ENCODE measurements at places on chromosomes 7 and 10.

- DNase-seq, result no peak
These were observed 192.0 kb downstream of the ADAM12 start for GRCh38 chr10:126196281-126196680.

DNA sequence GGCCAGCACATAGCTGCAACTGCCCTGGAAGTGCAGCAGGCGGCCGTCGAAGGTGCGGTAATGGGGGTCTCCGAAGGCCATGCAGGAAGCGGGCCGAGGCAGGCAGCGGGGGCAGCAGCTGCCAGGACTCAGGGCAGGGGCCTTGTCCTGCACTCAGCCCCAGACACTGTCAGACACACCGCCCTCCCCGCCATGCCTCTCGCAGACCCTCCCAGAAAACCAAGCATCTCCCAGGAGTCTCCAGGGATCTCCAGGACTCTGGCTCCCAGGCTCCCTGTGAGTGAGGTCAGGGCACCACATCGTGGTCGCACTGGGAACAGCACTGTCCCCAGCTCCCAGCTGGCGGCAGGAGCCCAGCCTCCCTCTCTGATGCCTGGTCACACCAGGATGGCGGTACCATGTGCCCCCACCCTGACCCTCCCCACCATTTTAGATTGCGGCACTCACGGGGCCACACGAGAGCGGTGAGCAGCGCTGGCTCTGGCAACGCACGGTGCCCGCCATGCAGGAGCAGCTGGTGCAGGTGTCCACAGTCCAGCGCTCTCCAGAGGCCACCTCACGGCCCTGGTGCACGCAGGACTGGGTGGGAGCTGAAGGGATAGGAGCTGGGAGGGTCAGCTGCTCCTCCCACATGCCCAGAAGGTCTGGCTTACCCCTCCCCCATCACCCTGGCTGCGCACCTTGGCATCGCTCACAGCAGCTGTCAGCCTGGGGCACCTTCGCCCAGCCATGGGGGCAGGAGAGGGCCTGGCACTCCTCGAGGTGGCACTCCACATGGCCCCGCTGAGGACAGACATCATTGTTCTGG is 17.5 kb downstream of the ATP6V1F start:
- peak; percentile 54 for DNase-seq

- no peak for DNase-seq
These were observed 20.3 kb upstream of the GNA12 start for GRCh38 chr7:2864204-2864985.

DNA sequence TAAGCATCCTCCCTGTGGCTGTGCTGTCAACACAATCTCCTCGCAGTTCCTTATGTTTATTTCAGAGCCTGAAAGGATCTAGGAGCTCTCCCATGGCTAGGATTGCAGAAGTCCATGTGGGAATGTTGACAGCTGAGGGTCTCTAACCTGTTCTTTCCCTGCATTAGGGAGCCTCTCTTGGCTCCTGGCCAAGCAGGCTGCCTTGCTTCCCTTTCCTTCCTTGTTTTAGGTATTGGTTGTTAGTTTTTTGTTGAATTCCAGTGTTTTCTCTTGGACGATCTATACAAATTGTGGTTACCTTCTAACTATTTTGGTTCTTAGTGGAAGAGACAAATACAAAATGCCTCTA is 171.8 kb downstream of the MLLT10 start:
- DNase-seq, result no peak

DNA sequence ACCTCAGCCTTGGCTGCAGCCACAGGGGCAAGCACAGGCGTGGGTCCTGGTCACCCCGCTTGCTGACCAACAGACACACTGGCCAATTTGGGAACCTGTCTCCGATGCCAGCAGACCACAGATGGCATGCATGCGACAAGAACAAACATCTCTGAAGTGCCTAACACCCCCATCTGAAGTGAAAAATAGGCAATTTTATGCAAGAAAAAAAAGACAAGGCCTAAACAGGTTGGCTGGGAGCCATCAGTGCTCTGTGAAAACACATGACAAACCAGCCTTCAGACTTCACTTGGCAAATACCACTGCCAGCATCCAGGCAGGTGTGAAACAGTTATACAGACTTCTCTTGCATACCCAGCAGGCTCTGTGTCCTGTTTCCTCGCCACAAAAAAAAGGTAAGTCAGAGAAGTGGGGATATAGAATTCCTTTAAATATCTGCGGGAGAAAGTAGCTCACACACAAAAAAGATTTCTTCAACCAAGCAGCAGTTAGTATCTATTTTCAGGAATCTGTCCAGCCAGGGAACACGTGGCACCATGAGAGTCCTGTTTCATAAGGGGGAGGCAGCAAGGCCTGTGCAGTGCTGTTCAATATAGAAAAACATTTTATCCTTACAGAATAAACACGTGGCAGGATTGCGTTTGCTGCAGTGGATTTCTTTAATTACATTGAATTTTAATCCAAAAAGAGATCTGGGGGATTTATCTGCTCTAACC is 293.4 kb upstream of the MKLN1 start:
- no peak for DNase-seq

- DNase-seq, result no peak
These were observed 239.4 kb downstream of the TNS3 start for GRCh38 chr7:47342296-47343060.

- no peak for DNase-seq
These were observed 1.1 kb downstream of the DENND11 start for GRCh38 chr7:141700848-141701371.

- peak; percentile 38 for DNase-seq
These were observed 16.2 kb downstream of the PKD1L1 start for GRCh38 chr7:47932016-47932415.

GRCh38 chr7:29485339-29486190 is 78.1 kb upstream of the PRR15 start:
- DNase-seq, result no peak

- DNase-seq, result peak; percentile 5
These were observed 152.6 kb upstream of the FZD8 start for GRCh38 chr10:35794703-35795102.

DNA sequence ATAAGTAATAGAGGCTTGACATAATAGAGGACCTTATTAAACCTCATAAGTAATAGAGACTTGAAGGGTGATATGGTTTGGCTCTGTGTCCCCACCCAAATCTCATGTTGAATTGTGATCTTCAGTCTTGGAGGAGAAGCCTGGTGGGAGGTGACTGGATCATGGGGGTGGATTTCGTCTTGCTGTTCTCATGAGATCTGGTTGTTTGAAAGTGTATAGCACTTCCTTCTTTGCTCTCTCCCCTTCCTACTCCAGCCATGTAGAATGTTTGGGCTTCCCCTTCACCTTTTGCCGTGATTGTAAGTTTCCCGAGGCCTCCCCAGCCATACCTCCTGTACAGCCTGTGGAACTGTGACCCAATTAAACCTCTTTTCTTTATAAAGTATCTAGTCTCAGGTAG is 8.6 kb downstream of the KIFBP start:
- DNase-seq, result no peak

DNA sequence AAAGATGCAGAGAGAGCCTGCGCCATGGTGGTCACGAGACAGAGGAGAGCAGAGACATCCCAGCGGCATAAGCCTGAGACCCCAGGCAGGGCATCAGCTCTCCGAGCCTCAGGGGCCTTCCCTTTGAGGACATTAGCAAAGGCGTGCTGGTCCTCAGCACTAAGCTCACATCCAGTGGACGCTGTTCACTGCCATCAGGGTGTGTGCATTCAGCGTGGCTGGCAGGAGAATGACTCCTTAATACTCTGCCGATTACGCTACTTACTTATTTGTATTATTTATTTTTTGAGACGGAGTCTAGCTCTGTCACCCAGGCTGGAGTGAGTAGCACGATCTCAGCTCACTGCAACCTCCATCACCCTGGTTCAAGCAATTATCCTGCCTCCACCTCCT is 290.2 kb downstream of the KLF6 start:
- no peak for DNase-seq

GRCh38 chr7:123819001-123819400 is 26.0 kb upstream of the HYAL4 start:
- no peak for DNase-seq

GRCh38 chr10:86940677-86941076 is 16.7 kb downstream of the MMRN2 start:
- no peak for DNase-seq

GRCh38 chr7:135215698-135216097 is 4.4 kb upstream of the WDR91 start:
- no peak for DNase-seq

GRCh38 chr7:123537026-123537642 is 2.7 kb upstream of the IQUB start:
- peak; percentile 6 for DNase-seq

GRCh38 chr10:12808014-12808613 is 193.4 kb downstream of the CCDC3 start:
- no peak for DNase-seq

DNA sequence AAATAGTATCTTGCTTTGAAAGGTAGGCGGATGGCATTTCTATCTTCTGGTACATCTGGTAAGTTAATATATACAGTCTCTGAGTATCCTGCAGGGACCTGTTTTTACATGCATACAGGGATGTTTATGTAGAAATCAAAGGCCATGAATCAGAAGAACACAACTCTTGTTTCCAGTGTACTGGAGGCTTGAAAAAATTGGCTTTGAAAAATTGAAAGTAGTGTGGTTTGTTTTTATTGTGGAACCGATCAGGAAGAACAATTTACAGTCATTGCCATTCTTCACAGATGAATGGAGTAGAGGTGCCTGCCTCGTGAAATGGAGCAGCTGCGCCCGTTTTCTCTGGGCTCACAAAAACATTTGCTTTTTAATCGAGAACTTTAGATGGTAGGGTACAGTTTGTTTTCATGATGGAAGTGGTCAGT is 54.0 kb upstream of the RPA3 start:
- DNase-seq, result no peak

- no peak for DNase-seq
These were observed 102.7 kb upstream of the TNRC18 start for GRCh38 chr7:5526100-5526905.

- DNase-seq, result peak; percentile 16
These were observed 237.8 kb downstream of the SEMA3E start for GRCh38 chr7:83410989-83411591.

DNA sequence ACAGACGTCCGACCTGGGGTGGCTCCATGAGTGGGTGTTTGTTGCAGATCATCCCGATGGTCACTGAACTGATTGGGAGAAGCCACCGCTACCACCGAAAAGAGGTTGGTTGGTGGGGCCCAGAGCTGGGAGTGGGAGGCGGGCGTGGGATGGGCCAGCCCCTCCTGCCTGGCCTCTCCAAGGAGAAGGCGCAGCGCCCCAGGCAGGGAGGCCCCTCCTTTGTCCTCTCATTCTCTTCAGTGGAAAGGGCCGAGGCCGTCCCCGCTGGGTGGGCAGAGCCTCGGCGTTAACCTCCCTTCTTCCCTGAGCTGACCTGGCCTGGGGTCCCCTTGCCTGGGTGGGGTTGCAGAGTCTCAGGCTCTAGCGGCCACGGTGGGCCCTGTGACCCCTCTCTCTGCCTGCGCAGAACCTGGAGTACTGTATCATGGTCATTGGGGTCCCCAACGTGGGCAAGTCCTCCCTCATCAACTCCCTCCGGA is 5.2 kb downstream of the MTG1 start:
- no peak for DNase-seq

DNA sequence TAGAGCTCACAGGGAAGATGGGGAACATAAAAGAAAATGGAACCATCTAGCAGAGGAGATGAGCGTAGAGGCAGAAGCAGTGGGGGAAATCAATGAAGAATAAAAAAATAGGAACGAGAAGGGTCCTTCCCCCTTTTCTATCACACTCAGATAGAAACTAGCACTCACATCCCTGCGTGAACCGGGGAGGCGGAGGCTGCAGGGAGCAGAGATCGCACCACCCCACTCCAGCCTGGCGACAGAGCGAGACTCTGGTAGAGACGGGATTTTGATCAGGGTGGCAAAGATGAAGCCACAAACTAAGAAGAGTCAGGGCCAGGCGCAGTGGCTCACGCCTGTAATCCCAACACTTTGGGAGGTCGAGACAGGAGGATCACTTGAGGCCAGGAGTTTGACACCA is 64.7 kb upstream of the ECHDC3 start:
- no peak for DNase-seq

- DNase-seq, result peak; percentile 69
These were observed 71.2 kb upstream of the FOXK1 start for GRCh38 chr7:4610768-4611467.

- DNase-seq, result peak; percentile 63
These were observed 50.8 kb upstream of the IFRD1 start for GRCh38 chr7:112399501-112399900.

GRCh38 chr7:83947260-83947659 is 247.3 kb downstream of the SEMA3A start:
- DNase-seq, result no peak

DNA sequence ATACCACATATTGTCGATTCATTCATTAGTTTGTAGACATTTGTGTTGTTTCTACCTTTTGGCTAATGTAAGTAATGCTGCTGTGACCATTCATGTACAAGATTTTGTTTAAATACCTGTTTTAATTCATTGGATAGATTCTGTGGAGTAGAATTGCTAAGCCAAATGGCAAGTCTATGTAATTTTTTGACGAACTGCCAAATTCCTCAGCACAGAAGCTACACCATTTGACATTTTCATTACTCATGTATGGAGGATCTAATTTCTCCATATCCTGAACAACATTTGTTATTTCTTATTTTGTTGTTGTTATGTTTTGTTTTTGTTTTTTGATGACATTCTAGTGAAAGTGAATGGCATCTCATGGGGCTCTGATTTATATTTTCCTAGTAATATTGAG is 1351.3 kb upstream of the SORCS1 start:
- no peak for DNase-seq

DNA sequence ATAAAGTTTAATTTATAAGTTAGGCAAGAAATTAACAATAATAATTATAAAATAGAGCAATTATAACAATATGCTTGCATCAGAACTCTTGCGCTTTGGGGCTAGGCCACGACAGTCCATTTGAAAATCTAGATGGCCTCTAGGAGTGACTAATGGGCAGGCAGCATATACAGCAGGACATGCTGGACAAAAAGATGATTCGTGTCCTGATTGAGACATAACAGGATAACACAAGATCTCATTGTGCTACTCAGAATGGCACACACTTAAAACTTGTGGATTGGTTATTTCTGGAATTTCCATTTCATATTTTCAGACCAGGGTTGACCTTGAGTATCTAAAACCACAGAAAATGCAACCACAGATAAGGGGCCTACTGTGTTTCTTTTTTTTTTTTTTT is 27.5 kb downstream of the CTNNA3 start:
- peak; percentile 57 for DNase-seq

- DNase-seq, result no peak
These were observed 40.2 kb downstream of the WDR11 start for GRCh38 chr10:120891365-120891764.

- DNase-seq, result no peak
These were observed 29.2 kb upstream of the PITRM1 start for GRCh38 chr10:3201796-3202195.

DNA sequence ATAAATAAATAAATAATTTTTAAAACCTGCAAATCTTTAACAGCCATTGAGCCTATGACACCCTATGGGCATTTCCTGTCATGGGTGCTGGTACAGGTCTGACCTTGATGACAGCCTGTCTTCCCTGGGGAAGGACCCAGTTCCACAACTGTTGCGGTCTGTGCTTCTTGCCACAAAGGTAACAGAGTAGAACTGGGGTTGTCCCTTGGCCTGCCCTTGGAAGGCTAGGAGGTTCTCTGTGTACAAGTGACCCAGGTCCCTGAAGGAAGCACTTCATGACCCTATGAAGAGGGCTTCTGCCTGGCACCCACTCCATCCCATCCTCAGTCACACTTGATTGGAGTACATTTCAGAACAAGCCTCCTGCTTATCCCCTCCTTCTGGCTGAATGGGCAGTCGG is 66.9 kb downstream of the OGDH start:
- DNase-seq, result no peak

- DNase-seq, result no peak
These were observed 73.8 kb downstream of the ZNF277 start for GRCh38 chr7:112280267-112280666.
